LNCaP clone FGC (cell line): ENCODE measurements at places on chromosomes 6 and 20.

GRCh38 chr6:3284436-3284876 lies 25.7 kb downstream of the PSMG4 start:
- no peak for DNase-seq

GRCh38 chr6:22929311-22929985 lies 360.1 kb downstream of the HDGFL1 start:
- no peak for DNase-seq

GRCh38 chr6:53048431-53049195 lies 16.6 kb upstream of the FBXO9 start:
- DNase-seq, result no peak

DNA sequence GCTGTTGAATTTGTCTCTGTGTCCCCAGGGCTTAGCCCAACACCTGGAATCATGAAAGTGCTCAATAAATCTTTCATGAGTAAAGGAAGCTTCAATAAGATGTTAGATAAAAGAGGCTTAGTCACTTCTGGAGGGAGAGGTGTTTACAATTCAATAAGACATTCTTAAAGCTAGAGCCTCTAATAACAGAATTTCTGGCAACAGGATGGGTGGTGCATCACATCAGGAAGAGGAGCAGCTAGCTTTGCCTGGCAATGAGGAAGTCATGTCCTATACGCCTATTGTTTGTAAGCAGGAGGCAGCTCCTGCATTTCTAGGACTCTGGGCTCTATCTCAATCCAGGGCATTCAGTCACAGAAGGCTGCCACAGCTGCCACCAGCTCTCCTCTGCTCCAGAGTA lies 638.5 kb downstream of the EPM2A start:
- peak; percentile 77 for DNase-seq

DNA sequence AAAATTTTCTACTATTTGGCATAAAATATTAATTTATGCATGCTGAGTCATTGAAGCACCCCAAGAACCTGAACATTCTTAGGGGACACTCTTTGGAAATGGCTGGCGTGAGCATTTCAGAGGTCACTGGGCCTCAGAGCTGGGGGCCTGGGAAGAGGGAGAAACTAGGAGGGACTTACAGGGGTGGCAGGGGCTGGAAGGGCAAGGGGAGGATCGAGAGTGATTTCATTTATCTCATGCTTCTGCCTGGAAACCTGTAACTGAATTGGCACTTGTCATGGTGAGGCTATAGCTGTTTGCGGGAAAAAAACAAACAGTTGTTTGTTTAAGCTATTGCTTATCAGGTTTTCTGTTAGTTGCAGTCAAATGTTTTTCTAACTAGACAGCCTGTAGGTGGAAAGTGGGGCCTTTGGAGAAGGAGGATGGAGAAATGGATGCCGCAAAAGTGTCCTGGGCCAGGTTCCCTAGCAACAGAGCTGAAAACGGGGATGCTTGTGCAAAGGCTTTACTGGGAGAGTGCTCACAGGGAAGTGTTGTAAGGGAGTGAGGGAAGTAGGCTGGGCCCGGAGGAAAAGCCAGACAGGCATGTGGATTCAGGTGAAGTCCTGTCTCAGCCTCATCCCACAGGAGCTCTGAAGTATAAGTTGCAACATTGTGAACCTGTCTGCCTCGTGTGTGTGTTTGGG lies 36.4 kb upstream of the KAT14 start:
- no peak for DNase-seq
